ENCODE measurements at places on chromosomes 3 and 15.

GRCh38 chr3:122893754-122894668 is 99.1 kb downstream of the SLC49A4 start:
- DNase-seq = no peak

DNA sequence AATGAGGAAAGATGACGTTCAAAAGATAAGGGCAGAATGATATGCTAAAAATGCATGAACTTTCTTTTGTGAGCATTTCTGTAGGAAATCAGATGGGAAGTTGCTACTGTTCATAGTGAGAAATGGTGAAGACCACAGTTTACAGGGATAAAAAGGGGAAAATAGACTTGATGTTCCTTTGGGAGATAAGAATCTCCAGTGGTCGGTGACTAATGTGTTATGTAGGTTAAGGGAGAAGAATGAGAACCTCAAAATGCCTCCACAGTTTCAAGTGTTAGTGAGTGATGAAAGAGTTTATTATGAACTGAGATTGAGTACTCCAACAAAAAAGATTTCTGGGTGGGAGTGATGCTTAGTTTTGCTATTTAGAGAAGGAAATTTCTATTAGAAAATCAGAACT is 247.2 kb downstream of the LSAMP start:
- DNase-seq = no peak

DNA sequence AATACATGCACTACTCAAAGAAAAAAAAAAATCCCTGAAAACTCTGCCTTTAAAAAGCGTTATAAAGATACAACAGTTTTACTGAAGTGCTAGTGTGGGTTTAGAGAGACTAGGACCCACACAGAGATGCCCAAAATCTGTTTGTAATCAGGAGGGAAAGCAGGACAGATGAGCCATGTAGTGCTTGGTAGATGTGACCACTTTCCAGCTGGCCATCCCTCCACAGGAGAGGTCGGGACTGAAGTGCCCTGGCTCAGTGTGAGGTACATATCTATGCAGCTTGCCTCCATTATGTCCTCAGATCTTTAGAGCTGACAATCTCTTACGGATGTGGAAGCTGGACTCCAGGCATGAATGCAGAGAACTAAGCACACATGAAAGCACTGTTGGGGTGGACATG is 57.5 kb upstream of the NANOGP8 start:
- DNase-seq = no peak

GRCh38 chr3:52444860-52445793 is at the start of gene SEMA3G:
TSS of gene SEMA3G (minus strand) at chr3:52445103. CDS start at chr3:52445027, 76 bp downstream.
- no peak for DNase-seq

DNA sequence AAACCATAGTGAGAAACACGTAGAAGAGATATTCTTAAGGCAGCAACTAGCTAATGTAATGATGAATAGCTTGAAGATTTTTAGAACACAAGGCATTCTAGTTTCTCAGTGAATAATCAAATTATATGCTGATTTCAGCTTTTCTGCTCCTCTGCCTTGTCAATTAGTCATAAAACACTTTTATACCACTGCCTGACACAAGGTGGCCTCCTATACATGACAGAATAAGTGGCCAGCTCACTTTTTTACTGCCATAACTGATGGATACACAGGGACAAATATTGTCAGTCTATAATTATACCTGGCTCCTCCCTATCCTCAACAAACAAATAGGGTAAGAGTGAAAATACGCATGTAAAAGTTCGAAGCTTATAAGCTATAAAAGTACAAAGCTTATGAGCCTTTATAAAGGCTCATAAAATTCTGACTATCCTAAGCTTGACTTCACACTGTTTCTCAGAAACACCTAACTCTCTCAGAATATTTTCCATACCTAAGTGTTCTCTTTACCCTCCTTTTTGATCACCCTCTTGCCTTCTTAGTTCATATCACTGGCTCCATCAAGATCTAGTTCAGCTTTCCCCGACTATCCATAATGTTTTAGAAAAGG is 81.6 kb downstream of the HERC1 start:
- peak; percentile 17 for DNase-seq

- DNase-seq = no peak
These were observed 329.5 kb downstream of the GABRB3 start for GRCh38 chr15:26443321-26443720.

DNA sequence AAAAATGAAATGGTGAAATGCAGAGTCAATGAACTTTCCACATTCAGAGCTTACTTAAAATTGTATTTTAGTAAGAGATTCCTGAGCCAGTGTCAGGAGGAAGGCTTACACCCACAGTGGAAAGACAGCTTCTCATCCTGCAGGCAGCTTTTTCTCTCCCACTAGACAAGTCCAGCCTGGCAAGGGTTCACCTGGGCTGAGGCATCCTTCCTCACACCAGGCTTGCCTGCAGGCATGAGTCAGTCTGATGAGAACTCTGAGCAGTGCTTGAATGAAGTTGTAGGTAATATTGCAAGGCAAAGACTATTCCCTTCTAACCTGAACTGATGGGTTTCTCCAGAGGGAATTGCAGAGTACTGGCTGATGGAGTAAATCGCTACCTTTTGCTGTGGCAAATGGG is 3.1 kb downstream of the CCR4 start:
- no peak for DNase-seq

DNA sequence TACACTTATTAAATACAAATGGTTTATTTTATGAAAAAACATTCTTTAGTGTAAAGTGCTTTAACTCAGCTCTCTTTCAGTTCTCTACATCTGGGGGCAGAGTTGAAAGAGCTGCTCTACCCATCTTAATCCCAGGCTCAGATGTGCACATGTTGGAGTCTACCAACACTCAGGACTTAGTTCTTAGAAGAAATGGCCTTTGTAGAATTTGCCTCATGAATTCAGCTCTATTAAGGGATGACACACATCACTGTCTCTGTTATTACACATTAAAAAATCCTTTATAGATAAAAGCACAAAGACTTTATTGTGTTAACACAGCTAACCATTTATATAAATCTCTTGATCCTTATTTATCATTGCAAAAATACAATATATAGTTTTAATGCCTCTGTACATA is 31.7 kb upstream of the GSK3B start:
- DNase-seq = no peak

DNA sequence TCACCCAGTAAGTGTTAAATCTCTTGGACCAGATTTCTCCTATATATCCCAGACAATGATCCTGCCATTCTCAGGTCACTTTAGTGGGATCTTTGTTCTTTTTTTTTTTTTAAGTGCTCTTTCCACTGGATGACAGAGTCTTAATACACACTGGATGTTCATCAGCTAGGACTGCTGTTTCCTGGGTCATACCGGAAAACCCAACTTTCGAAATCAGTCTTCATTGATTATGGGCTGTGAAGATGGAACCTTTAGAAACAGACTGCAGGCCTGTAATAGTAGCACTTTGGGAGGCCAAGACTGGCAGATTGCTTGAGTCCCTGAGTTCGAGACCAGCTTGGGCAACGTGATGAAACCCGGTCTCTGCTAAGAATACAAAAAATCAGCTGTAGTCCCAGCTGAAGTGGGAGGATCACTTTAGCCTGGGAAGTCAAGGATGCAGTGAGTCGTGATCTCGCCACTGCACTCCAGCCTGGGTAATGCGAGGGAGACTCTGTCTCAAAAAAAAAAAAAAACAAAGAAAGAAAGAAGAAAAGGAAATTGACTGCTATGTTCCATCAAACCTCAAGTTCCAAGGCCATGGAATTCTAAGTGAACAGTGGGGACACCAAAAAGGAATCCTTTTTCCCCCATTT is 2.3 kb downstream of the EOGT start:
- no peak for DNase-seq

- DNase-seq = no peak
These were observed 454.7 kb downstream of the SQOR start for GRCh38 chr15:46089467-46089935.

All from NCI-H524 treated with DMSO at 0.1 percent for 48 hours (cell line).